ENCODE measurements at places on chromosomes 7 and 10. TPM values are rescaled to one million over a fixed set of nuclear protein-coding genes. Genes with fewer than 3 reads are reported as not detected.

The STAG3 gene
- polyA plus RNA-seq: 2.1 TPM

The C7orf33 gene
- polyA plus RNA-seq: not detected

The INPP5F gene
- 72.6 TPM for polyA plus RNA-seq

The CYP26C1 gene
- not detected for polyA plus RNA-seq

The IL6 gene
- polyA plus RNA-seq: not detected
